Suppressor macrophage treated with lipopolysaccharide for 4 hours (primary cell): ENCODE measurements at places on chromosomes 4 and X.
A peak's percentile ranks its signal among the peaks of the same experiment; 100 is the strongest.

GRCh38 chr4:23747281-23747735 lies 142.5 kb downstream of the PPARGC1A start:
- no peak for DNase-seq

GRCh38 chr4:99863-100262 lies 24.4 kb upstream of the ZNF718 start:
- DNase-seq, result no peak

GRCh38 chrX:2967998-2968909 lies 38.1 kb upstream of the ARSH start:
- DNase-seq, result peak; percentile 0

DNA sequence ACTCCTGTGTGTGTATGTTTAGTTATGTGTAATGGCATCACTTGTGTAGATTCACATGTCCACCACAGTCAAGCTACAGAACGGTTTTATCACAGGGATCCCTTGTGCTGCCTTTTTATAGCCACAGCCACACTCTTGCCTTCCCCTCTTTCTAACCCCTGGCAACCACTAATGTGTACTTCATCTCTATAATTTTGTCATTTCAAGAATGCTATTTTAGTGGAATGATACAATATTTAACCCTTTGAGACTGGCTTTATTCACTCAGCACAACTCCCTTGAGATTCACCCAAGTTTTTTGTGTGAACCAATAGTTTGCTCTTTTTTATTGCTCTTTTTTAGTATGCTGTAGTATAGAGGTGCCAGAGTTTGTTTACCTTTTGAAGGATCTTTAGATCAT lies 112.1 kb downstream of the CDKL5 start:
- no peak for DNase-seq
